Dorsolateral prefrontal cortex (tissue), 122 donors: ENCODE measurements at places on chromosomes 11 and 22. TPM values are rescaled to one million over a fixed set of nuclear protein-coding genes. Genes with fewer than 3 reads are reported as not detected.

C22orf31 gene
- not detected for total RNA-seq

OR51I1 gene
- total RNA-seq, result not detected

DDT gene
- 77.8 TPM for total RNA-seq

PANX3 gene
- total RNA-seq, result not detected

DDX25 gene
- total RNA-seq, result 26.8 TPM

KDM4E gene
- total RNA-seq, result not detected

TSPAN18 gene
- 4.1 TPM for total RNA-seq

MS4A6A gene
- total RNA-seq, result 12.0 TPM

ARVCF gene
- 49.2 TPM for total RNA-seq

LBHD1 gene
- total RNA-seq, result 4.8 TPM

CYB5R2 gene
- total RNA-seq, result 12.8 TPM

MTCH2 gene
- total RNA-seq, result 51.5 TPM

CHCHD10 gene
- total RNA-seq, result 183 TPM

LGR4 gene
- 27.8 TPM for total RNA-seq

RIBC2 gene
- 1.1 TPM for total RNA-seq

PHOX2A gene
- total RNA-seq, result not detected

SLC22A25 gene
- not detected for total RNA-seq

CCDC90B gene
- 43.3 TPM for total RNA-seq

PLAAT3 gene
- 323 TPM for total RNA-seq

LDHAL6A gene
- 0.38 TPM for total RNA-seq

SLC17A6 gene
- 15.2 TPM for total RNA-seq

TEX12 gene
- total RNA-seq, result 0.67 TPM

OR10D3 gene
- not detected for total RNA-seq

GLB1L3 gene
- total RNA-seq, result 13.4 TPM

FAM83F gene
- not detected for total RNA-seq

LIPT2 gene
- total RNA-seq, result 1.4 TPM

MYO7A gene
- total RNA-seq, result 13.3 TPM

SCN2B gene
- total RNA-seq, result 61.1 TPM

LDLRAD3 gene
- 15.5 TPM for total RNA-seq

IL10RA gene
- total RNA-seq, result 6.6 TPM

ADAMTS8 gene
- total RNA-seq, result 9.7 TPM

OR4A16 gene
- not detected for total RNA-seq

KIAA1671 gene
- total RNA-seq, result 49.1 TPM

OR51B5 gene
- 1.7 TPM for total RNA-seq

MED17 gene
- total RNA-seq, result 40.1 TPM
